ENCODE measurements at places on chromosomes 2 and 18.

DNA sequence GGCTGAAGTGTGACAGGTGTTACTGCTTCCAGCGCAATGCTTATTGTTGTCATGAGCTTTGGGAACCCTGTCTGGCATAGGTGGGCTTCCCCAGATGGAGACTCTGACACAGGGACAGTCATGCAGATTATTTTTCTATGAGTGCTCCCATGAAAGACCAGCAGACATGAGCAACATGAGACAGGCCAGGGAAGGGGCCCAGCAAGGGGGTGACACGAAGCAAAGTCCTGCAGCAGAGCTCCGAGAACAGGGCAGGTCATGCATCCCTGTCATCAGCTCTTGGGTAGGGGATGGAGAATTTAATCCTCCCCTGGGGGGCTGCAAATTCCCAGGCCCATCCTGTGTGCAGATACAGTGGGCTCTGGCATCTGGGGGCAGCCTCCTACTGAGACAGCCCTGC lies 77.4 kb downstream of the CTAGE1 start:
- no peak for DNase-seq

- no peak for DNase-seq
Observed at GRCh38 chr2:121555008-121555407, 24.3 kb downstream of the RNU4ATAC start.

DNA sequence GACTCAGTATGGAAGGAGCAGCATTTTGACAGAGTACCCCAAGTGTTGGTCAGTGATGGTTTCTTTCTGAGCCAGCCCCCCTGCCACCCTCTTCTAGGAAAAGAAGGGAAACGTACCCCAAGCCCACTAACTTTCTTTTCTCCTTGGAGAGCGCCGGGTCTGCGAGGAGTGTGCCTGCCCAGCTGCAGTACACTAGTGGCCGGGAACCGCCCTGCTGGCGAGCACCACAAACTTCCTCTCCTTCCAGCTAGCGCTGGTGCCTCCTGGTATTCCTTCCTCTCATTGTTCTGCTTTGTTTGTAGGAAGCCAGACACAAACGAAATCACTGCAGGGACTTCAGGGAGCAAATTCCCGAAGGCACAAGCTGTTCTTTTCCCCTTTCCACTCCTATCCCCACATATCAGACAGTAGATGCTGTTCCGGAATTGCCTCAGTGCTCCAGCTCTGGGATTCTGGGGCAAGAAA lies 1.8 kb downstream of the CCDC85A start:
- DNase-seq: no peak

DNA sequence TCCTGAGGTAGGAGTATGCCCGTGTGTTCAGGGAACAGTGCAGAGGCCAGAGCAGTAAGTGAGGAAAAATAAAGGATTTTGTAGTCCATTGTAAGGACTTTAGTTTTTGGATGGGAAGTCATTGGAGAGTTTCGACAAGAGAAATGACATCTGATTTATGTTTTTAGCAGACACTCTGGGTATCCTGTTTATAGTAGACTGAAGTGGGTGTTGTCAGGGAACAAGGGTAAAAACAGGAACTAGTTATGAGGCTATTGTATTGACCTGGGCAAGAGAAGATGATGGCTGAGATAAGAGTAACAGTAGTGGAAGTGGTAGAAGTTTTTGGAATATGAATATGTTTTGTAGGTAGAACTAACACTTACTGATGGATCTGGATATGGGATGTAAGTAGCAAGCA lies 59.8 kb downstream of the GTF2A1L start:
- DNase-seq: no peak

- DNase-seq: no peak
Observed at GRCh38 chr2:46796843-46797625, 118.6 kb downstream of the MCFD2 start.

DNA sequence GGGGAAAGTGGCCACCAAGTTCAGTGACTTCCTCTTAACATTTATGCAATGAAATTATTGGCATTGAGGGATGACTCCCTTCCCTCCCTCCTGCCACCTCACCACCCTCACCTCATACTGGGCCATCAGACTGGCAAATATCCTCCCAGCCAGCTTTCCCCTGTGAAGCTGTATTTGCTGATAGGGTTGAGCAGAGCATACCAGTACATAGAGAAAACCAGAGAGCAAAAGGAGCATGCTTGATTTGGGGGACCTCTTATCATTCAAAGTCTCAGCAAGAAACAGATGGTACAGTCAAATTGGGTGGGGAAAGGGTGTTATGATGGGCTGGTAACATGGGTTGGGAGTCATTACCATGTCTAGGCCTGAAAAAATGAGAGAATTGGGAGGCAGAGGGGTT lies 19.1 kb upstream of the B3GNT2 start:
- DNase-seq: no peak

- DNase-seq: no peak
Observed at GRCh38 chr2:89842180-89842908, 1150.9 kb downstream of the RPIA start.

DNA sequence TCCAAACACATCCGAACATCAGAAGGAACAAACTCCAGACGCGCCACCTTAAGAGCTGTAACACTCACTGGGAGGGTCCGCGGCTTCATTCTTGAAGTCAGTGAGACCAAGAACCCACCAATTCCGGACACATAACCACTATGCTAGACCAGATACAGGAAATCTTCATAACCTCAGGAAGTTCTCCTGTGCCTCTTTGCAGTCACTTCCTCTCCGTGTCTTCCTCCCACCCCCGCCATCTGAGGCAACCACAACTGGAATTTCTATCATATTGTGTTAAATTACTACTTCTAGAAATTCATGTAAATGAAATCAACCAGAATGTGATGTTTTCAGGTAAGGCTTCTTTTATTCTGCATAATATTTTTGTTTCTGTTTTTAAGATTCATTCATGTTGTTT lies 631.0 kb upstream of the NXPH2 start:
- no peak for DNase-seq

DNA sequence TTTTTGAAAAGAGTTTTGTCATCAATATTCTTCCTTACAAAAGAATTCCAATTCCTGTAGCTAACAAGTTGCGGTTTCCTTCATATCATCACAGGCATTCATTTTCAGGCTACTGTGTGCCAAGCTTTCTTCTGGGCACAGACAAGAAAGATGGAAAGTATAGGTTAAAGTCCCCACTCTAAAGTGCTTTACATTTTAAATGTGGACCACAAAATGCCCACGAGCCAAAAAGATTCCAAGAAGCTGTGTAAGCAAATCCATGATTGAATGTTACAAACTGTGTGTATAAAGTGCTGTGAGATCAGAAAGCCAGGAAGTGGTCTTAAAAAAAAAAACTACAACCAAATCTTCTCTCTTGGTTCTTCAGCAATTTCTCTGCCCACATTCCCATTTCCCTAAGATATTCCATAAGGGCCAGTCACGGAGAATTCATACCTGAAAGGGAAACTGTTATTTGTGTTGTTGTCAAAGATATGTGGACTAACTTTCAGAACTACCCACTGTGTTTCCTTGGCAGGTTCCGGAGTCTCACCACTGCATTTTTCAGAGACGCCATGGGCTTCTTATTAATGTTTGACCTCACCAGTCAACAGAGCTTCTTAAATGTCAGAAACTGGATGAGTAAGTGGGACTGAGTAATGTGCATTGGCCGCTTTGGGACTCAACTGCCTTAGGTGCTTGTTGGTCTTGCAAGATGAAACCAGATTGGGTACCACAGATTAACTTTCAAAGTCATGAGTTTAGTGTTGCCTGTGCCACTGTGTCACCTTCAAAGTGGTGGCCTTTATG lies 55.7 kb downstream of the RAB27B start:
- DNase-seq: no peak

GRCh38 chr2:98614024-98614739 lies 5.8 kb downstream of the UNC50 start:
- no peak for DNase-seq

DNA sequence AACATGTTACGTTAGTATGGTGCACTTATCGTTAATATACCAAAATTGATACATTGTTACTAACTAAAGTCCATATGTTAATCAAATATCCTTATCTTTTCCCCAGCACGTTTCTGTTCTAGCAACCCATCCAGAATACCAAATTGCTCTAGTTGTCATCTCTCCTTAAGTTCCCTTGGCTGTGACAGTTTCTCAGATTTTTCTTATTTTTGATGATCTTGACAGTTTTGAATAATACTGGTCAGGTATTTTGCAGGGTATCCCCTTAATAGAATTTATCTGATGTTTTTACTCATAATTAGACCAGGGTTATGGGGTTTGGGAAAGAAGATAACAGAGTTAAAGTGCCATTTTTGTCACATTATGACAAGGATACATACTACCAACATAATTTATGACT lies 47.8 kb downstream of the TFPI start:
- DNase-seq: no peak

DNA sequence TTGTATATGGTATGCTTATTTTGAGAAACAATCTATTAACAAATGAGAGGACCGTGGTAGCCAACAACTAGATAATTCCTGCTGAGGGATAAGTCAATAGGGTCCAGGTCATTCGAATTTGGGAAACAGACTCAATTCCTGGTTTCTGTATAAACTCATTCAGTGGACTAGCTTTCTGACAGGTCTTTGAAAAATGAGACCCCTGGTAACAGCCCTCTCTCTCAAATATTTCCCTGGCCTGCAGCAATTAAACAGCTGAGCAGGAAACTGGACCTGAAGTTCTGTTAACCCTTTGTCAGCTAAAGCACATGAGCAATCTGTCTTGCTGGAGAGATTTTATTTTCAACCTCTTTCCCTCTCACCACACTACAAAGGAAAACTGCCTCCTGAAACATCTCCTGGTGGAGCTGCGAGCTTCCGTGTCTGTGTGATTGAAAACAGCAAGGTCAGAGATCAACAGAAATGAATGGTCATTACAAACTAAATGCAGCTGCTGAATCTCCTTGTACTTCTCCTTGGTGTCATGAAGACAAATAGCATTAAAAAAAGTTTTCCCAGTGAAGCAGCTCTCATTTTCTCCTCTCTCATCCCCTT lies 70.3 kb upstream of the CCDC85A start:
- DNase-seq: no peak

DNA sequence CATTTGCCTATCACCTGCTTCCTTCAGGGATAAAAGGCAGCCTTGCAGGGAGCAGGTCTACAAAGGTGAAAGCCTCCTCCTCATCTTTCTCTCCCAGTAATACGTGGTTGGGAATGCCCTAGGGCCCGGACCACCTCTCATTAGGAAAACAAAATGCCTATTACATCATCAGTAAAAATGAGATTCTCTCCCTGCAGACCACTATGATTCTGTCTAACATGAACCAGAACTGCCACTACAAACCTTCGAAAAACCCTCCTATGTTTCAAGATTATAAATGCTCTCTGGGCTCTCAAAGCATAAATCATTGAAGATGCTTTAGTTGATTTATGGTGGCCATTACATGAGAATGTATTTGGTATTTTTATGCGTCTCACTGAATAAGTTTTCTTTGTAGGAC lies 108.4 kb upstream of the ARL5A start:
- no peak for DNase-seq

- DNase-seq: no peak
Observed at GRCh38 chr2:160432633-160433032, 61.0 kb downstream of the RBMS1 start.

DNA sequence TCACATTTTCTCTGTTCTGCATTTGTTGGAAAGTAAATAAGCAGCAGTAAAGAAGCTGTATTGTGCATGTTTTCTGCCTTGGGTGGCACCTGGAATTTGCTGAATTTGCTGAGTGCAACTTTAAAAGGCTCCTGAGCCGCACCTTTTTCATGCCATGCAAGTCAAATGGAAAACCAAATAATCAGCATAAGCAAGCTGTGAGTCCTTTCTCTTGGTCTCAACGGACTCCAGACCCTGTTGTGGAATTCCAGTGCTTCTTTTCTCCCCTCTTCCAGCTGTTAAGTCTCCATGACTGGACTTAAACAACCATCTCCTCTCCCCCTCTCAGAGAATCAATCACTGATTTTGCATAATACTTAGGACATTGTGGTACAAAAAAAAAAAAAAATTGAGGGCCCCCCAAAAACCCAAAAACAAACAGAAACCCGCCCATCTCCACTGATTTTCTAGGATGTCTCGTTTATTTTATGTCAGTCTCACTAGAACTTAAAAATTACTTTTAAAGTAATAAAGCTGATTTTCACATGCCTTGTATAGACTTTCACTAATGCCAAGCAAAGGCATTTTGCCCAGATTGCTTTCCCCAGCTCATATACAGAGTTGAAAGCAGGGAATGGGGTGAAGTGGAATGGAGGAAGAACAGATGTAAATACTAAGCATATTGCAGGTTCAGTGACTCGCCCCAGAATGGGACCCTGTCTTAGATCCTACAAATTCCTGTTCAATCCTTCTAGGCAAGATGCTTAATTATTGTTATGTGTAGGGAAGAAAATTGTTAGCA lies 5.1 kb upstream of the CETN1 start:
- DNase-seq: no peak

DNA sequence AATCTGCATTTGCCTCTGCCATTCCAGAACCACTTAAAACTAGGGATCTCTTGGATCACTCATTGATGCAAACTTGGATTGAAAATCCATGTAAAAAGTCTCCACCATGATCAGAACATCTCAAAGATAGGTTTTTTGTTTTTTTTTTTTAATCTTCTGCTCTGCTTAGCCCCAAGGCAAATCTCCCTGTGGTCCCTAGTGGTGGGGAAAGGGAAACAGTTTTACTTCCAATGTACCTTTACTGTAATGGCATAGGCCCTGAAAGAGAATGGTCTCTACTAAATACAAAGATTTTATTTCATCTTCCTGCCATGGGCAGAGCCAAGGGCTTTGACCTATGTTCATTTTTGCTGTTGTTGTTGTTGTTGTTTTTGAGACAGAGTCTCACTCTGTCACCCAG lies 78.4 kb downstream of the KANSL1L start:
- DNase-seq: no peak

DNA sequence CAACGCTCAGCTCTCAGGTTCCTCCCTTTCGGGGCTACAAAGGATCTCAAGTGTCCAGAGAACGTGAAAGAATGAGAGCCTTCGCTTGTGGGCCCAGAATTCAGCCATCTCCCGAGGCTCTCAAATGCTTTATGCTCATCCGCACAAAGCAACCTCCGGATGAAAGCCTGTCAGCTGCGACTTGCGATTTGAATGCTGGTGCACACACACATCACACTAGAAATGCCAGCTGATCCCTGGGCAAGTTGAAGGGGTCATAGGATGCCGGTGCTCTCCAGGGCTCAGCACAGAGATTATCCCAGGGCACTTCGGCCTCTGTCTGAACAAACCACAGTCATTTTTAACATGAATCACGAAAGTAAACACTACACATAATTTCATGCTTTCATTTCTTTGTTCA lies 141.8 kb upstream of the MYT1L start:
- DNase-seq: no peak

DNA sequence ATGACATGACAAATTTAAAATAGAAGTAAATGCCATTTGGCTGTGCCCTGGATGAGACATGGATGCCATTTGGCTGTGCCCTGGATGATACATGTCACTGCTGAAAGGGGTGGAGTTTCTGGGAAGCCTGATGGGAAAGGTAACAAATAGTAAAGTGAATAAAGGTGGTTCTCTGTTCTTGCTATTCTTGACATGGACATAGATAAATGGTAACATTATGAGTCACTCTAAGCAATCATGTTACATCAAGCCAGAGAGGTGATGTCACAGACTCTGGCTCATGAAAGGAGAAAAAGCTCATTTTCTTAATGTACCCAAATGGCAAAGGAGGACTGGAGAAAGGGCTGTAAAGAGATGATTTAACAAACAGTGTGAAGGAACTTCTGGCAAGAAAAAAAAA lies 86.4 kb downstream of the EML6 start:
- no peak for DNase-seq

Data from stimulated activated CD4-positive, alpha-beta T cell treated with anti-CD3 and anti-CD28 coated beads, Interleukin-1b, Interleukin-23, amount 100 ng/mL, for 1 hour (primary cell).